ENCODE measurements at places on chromosomes 5 and 9.
A peak's percentile ranks its signal among the peaks of the same experiment; 100 is the strongest.

DNA sequence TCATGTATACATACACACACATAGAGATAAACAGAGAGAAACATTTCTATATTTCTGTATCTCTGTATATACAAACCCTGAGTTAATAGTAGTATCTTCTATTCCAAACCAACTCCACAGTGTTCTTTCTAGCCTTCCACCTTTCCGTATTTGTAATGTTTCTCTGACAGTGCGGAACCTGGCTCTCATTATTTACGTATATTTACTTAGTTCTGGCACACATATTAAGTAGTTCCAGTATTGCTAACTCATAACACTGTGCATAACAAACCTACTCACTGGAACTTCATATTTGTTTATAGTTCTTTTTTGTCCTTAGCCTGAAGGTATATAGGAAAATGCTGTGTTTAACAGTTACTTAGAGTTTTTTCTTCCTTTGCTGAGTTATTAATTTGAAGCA is 6.5 kb downstream of the OGN start:
- no peak for DNase-seq

GRCh38 chr9:94927762-94928670 is 201.5 kb downstream of the AOPEP start:
- DNase-seq = no peak

- DNase-seq = no peak
Measured at GRCh38 chr5:172939071-172939470, 20.2 kb upstream of the RPL26L1 start.

DNA sequence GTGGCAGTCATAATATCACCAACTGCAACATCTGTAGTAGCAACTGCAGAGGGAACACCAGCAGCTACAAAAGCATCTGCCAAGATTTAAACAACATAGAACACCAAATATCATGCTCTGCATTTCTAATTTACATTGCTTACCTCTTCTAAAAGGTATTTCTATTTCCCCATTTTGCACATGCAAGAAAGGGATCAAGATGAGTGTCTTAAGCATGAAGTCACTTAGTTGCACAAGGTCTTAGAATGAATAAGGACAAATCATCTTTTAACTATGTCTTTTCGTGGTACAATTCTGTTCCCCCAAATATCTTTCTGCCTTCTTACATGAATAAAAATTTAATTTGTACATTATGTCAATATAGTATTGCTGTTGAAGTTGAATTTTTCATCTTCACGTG is 1746.4 kb downstream of the EFNA5 start:
- DNase-seq = peak; percentile 2

- DNase-seq = peak; percentile 92
Measured at GRCh38 chr9:36584620-36585460, 12.1 kb downstream of the MELK start.

DNA sequence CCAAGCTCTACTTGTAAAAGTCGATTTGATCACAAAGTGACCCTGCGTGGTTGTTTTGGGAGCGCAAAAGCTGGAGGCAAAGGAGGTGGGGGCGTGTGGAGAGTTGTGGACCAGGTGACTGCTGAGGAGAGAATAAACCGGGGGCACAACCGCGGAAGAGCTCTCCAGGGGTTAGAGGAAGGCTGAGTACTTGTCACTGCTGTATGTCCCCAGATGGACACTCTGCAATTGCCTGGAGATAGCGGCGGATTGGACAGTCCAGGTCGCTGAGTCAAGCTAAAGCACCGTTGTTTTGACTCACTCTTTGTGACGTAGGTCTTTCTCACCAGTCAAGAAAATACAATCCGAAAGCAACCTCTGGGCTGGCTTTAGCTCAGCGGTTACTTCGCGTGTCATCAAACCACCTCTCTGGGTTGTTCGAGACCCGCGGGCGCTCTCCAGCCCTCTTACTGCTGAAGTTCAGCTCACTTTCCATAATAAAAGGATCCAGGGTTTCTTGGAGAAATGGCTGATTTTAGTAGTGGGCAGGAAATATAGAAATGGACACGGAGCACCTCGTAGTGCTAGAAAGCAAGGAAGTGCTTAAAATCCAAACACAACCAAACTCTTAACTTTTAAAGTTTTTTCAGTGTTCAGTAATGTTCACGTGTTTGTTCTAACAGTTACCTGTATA is 25.7 kb downstream of the ZMAT2 start:
- DNase-seq = peak; percentile 96

GRCh38 chr9:82560457-82560904 is 502.5 kb downstream of the RASEF start:
- no peak for DNase-seq

GRCh38 chr5:135564331-135564730 is 14.5 kb downstream of the CXCL14 start:
- DNase-seq = no peak

GRCh38 chr9:135601988-135602387 is 37.4 kb downstream of the GLT6D1 start:
- DNase-seq = no peak

DNA sequence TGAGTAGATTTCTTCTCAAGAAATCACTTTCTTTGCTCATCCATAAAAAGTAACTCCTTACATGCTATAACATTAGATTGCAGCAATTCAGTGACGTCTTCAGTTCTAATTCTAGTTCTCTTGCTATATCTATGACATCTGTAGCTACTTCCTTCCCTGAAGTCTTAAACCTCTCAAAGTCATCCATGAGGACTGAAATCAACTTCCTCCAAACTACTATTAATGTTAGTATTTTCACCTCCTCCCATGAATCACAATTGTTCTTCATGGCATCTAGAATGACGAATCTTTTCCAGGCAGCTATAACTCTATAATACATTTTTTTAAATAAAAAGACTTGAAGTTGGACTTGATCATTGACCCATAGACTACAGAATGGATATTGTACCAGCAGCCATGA is 46.2 kb upstream of the PRRC1 start:
- DNase-seq = no peak

- no peak for DNase-seq
Measured at GRCh38 chr5:161703528-161703927, 18.0 kb downstream of the GABRA6 start.

DNA sequence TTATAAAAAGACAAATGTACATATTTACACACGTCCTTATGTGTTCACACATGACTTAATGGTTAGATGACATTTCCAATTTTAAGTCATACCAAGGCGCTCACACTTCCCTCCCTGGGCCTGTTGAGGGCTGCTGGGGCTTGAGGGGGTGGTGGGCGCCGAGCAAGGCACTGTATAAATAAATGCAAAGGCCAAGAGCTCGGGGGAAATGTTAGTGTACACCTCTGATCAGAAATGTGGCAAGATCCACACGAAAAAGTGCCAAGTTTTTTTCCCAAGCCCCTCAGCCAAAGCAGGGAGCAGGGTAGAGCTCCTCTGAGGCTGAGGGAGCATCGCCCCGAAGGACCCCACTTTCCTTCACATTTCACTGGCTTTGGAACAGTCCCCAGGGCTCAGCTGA is 7.5 kb downstream of the IRF1 start:
- no peak for DNase-seq

DNA sequence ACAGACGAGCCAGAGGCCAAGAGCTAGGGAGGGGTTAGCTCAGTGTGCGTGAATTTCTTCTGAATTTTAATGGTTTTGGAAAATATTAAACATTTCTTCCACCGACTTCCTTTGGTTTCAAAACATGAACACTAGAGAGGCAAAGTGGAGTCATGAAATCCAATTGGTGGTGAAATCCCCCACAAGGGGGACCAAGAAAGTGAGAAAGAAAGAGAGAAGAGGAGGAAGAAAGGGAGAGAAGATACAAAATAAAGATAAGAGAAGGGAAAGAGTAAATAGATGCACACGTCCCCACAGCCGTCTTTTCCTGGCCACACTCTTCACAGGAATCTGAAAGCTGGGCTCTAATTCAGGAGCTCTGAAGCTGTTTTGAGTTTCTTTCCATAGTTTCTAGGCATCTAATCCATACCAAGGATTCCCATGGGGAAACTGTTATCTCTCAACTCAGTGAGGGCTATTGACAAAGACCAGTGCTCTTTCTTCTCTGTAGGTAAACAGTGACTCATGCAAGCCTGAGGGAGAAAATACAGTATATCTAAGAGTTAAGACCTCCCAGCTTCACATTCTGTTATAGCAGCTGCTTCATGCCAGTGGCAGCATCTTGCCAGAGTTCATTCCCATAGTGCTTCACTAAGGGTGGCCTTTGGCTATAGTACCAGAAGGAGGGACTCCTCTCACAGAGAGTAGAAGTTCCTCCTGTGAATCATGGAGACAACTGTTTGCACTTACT is 115.8 kb upstream of the LIFR start:
- DNase-seq = peak; percentile 55

GRCh38 chr5:140266471-140267200 is 36.3 kb downstream of the PFDN1 start:
- no peak for DNase-seq

DNA sequence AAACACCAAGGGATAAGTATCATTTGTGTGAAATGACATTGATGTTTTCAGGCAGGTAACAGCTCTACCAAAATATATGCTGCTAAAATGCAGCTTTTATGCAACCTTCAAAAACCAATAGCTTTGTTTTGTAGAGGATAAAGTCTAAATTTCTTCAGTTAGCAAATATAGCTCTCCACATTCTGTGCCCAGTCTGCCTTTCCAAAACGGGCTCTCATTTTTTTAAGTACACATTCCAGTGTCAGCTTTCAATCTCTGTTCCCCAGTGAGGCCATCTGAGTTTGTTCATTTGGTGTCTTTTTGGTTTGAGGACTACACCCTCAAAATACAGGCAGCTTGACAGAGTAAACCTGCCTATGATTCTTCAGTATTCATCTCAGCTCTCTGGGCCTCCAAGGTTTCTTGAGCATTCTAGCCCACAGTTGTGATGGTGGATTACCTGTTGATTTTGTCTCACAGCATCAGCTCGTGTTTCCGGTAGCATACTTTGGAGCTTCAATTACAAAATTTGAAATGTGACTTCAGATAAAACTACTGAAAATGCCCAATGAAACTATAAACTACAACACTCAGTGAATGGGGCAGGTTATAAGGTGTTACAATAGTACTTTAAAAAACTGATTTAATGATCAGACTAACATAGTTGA is 55.7 kb downstream of the NR3C1 start:
- no peak for DNase-seq

DNA sequence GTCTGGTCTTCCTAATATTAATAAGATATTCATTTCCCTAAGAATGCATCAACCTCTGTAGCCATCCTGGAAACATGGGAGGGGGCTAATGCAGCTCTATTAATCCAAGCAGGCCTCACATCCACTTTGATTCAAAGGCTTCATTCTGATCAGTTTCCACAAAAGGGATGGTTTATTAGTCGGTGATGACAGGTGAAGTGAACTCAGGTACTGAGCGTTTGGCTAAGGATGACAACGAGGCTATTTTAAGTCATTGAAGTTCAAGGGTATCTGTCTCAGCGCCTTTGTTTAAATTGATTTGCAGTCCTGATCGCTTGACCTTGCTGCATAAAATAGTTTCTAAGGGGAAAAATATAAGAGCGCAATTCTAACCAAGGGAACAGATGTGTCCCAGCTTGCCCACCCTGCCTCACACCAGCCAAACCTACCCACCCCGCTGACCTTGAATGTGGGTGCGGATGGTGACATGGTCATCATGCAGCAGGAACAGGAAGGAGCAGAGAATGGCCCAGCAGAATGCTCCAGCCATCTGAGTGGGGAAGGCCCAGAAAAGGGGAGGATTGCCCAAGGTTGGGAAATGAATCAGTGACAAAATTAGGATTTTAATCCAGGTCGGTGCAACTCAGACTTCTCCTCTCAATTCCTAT is 70.5 kb upstream of the ZNF618 start:
- no peak for DNase-seq

DNA sequence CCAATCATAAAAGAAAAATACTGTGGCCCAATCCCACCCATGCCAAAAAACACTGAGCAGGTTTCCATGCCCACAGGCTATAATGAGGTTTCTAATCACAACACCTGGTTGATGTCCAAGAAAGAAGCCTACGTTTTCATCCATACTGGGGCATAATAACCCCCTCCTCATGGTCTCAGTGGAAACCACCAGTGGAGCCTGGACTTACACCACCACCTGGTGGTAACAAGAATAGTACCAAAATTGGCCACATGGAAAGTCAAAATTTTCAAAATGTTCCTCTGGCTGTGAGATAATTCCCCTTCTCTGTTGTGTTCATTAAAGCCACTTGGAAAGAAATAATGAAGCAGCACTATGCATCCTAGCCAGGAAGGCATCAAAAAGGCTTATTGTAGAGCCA is 687.3 kb upstream of the ST8SIA4 start:
- no peak for DNase-seq

DNA sequence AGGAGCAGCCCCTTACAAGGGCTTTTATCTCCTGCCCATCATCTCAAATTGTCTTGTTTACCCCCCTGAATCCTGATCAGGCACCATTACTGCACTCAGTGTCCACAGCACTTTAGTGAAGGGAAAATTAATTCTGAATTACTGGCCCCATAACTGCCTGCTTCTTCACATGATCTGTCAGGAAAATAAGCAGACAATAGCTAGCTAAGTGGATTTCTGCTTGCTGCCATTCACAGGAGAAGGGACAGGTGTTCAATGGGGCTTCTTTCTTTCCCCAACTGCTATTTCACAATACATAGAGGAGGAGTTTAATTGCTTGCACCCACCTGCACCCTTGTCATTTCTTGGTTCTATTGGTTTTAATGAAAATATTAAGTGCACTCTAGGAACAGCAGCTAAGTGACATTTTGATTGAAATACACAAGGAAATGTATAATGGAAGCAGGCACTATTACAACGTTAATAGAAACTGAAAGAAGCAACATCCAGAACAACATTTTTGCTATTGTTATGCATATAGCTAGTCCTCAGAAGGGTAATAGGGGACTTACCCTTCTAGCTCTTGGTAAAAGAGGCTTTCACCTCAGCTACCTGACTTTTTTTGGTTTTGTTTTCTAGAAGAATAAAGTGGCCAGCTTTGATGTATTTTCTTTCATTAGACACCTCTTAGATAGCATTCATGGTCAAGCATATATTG is 599.3 kb upstream of the TLE4 start:
- DNase-seq = no peak

DNA sequence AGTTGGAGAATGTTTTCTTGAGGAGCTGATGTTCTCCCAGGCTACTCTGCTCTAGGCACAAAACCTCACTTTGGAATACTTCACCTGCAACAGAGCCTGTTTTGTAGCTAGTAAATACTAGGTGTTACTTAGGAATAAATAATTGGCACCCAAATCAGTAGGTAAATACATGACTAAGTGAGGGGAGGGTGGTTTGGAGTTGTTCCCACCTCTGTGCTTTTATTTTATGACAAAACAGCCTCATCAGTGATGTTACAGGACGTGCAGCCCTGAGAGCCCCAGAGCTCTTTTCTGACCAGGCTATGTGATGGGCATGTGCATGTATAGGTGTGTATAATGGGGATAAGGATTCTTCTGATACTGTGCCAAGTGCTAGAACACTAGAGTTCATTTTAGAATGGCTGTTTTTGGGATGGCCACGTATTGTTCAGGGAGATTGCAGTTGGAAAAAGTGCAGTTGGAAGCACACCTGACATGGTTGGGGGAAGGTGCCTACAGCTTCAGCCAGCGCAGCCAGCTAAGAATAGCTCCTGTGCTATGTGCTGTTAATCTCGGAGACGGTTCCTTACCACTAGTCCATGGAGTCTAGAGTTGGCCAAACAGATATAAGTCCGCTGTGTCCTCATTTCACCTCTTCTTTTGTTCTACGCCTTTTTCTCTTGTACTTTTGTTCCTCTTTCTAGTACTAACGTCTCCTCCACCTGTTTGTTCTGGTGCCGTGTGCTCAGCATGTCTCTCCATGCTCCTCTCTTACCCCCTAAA is 284.7 kb downstream of the FANCC start:
- no peak for DNase-seq

- no peak for DNase-seq
Measured at GRCh38 chr5:57028161-57028560, 76.2 kb upstream of the MIER3 start.
